AML-193 (cell line): ENCODE measurements at places on chromosomes 1 and 21.

DNA sequence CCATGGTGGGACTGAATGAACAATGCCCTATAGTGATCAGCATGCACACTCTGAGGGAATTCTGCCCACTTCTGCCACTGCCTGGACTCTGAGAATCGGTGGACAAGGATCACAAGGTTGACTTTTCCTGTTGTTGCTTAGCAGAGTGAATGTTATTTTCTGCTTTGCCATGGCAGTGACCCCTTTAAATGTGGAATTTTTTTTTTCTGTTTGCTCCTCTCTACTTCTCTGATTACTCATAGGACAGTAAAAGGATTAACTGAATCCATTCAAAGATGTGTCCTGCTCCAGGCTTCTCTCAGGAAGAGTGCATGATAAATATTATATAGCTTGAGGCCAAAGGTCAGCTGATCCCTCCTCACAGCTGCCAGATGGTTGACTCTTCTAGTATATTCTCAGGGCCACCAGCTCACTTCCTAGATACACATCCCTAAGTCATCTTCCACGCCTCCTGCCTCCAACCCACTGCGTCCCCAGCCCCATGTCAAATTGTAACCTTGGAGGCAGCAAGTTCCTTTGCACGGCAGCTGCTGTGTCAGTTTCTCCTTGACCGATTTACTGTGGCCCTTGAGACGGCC lies 74.0 kb upstream of the RALGPS2 start:
- DNase-seq, result no peak

GRCh38 chr1:243420016-243420945 lies 164.4 kb downstream of the SDCCAG8 start:
- DNase-seq, result no peak

GRCh38 chr1:100415498-100415778 lies 63.1 kb downstream of the CDC14A start:
- no peak for DNase-seq

- DNase-seq, result no peak
Observed at GRCh38 chr1:154837672-154838171, 32.4 kb downstream of the KCNN3 start.

- no peak for DNase-seq
Observed at GRCh38 chr1:19940486-19941205, 17.2 kb upstream of the PLA2G2E start.

DNA sequence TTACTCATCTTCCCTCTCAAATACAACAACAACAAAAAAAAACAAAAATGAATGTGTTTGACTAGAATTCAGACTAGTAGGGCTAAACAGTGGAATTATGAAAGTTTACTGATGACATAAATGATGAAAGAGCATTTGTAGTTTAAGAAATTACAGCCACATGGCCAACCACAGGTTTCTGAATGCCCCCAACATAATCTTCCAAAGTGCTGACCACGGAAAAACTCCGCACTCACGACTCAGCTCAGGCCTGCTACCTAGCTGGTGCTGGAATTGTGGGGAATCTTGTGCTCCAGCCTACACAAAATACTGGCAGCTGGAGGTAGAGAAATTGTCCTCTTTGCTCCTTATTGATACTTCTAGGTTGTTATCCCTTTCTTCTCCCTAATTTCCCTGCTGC lies 23.6 kb upstream of the TBX15 start:
- DNase-seq, result no peak

DNA sequence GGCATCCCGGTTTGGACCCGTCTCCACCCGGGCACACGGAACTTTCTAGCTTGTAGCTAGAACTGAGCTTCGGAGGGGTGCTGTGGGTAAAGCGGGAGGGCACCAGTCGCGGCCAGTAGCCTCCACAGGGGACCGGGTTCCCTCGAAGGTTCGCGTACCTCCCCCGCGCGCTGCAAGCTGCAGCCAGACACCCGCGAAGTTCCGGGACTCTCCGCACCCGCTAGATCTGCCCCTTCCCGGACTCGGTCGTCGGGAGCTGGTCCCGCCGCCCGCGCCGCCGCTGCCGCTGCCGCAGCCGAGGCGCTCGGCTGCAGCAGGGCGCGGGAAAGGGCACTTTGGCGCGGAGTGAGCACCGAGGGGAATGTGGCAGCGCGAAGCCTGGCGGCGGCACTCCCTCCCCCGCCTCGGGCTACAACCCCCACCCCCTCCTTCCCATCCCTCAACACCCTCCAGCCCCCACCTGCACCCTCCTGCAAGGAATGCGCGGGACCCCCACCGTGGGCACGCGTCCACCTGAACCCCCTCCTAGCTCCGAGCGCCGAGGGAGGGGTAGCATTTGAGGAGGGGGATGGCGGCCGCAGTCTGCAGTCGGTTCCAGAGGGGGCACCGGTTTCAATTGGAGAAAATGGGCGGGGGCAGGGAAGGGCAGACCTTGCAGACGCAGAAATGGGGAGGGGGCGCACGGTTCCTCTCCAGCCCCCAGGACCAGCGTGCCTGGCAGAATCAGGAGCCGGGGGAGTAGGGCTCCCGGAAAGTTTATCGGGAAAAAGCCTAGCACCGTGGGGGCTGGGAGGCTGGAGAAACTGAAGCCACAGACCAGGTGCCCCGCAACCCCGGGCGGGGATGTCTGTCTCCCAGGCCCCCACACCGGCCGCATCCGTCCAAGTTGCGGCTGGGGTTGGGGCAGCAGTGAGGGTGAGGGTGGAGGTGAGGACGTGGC lies 968 bp downstream of the CSMD2 start:
- no peak for DNase-seq

- peak; percentile 53 for DNase-seq
Observed at GRCh38 chr1:181135815-181136737, 47.6 kb downstream of the IER5 start.

DNA sequence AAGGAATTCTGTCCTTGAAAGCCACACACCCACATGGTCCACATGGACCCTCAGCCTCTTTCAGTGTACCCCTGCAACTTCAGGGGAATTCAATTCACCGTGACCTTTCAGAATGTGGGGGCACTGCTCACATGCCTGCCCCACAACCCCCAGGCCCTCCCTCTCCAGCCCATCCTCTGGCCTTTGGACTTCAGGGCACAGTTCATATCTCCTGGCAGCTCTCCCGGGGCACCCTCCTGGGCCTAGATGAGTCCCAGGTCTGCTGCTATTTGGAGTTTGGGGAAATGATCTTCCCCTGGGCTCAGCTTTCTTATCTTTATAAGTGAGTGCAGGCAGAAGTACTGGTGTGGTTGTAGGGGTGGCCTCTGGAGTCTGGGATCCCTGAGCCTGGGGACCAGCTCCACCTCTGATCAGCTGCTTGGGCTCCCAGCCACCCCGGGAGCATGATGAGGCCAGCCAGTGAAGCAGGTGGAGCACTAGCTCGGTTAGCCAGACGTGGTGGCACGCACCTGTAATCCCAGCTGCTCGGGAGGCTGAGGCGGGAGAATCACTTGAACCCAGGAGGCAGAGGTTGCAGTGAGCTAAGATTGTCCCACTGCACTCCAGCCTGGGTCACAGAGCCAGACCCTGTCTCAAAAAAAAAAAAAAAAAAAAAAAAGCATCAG lies 15.8 kb downstream of the C1orf167 start:
- DNase-seq, result no peak

- DNase-seq, result no peak
Observed at GRCh38 chr21:37797403-37797802, 118.9 kb downstream of the KCNJ6 start.

- DNase-seq, result no peak
Observed at GRCh38 chr1:66240491-66241484, 293.2 kb upstream of the SGIP1 start.

DNA sequence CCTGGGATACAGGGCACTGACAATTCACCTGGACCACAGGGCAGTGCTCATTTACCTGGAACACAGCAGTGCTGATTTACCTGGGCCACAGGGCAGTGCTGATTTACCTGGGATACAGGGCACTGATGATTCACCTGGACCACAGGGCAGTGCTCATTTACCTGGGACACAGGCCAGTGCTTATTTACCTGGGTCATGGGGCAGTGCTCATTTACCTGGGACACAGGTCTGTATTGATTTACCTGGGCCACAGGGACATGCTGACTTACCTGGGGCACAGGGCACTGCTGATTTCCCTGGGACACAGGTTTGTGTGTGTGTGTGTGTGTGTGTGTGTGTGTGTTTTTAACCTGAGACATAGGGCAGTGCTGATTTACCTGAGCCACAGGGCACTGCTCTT lies 261.7 kb downstream of the MATN1 start:
- no peak for DNase-seq

GRCh38 chr1:2290171-2290578 lies 62.1 kb downstream of the SKI start:
- DNase-seq, result peak; percentile 62

- DNase-seq, result no peak
Observed at GRCh38 chr1:94275083-94275482, 37.7 kb upstream of the ARHGAP29 start.

GRCh38 chr1:26826261-26827105 lies at the start of gene ZDHHC18:
ZDHHC18 (plus strand) TSS chr1:26826688; CDS start chr1:26826805, 117 bp downstream.
- DNase-seq, result peak; percentile 15

DNA sequence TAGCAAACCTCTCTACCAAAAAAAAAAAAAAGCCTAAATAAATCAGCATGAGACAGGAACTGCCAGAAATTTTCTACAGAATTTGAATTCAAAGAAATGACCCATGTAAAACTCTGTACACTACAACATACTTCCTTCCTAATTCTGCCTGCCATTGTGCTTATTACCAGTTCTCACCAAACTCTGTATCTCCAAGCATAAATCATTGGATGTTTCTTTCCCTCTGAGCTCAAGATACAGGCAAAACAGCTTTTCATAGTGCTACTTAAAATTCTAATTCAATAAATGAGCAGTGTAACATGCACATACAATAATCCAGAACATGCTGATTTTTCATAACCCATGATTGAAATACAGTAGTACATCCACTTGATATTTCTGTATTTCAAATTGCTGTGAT lies 87.0 kb downstream of the EIF4G3 start:
- DNase-seq, result no peak

DNA sequence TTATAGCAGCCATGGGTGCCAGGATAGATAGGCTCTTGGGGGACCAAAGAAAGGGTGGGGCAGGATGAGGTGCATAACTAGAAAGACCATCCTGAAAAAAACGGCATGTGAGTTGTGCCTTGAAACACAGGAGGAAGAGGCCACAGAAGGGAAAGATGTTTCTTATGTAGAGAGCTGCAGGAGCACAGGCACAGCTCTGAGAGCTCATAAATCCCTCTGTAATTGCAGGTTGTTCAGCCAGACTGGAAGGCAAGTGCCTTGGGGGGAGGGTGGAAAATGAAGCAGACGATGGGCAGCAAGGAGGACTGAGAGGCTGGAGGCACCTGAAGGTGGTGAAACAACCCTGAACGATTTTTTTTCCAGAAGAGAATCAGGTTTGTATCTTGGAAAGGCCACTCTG lies 170.7 kb downstream of the NR5A2 start:
- no peak for DNase-seq

- peak; percentile 13 for DNase-seq
Observed at GRCh38 chr1:204461331-204462228, 33.0 kb downstream of the PIK3C2B start.

DNA sequence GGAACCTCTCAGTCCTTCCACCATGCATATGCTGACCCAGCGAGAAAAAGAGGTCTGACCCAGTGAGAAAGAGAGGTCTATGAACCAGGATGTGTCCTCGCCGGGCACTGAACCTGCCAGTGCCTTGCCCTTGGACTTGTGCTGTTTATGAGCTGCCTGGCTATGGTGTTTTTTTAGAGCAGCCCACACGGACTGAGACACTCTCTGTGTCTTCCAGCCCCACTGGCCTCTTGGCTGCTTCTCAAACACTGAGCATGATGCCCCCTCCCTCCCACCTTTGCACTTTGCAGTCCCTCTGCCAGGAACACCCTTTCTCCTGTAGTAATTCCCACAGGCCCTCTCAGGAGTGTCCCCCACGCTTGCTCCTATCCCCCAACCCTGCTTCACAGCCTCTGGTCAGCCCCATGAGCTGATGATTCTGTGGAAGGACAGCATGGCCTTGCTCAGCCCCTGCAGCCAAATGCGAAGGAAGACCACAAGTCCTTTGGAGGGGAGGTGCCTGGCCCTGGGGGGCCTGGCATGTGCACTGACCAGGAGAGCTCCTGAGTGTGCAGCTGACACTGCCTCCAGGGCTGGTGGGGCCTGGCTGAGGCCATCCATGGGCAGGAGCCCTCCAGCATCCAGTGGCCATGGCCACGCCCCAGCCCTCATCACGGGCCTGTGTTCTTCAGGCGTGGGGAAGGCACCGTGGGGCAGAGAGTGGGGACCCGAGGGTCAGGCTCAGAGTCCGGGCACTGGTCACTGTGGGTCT lies 23.8 kb downstream of the WNT3A start:
- DNase-seq, result no peak

DNA sequence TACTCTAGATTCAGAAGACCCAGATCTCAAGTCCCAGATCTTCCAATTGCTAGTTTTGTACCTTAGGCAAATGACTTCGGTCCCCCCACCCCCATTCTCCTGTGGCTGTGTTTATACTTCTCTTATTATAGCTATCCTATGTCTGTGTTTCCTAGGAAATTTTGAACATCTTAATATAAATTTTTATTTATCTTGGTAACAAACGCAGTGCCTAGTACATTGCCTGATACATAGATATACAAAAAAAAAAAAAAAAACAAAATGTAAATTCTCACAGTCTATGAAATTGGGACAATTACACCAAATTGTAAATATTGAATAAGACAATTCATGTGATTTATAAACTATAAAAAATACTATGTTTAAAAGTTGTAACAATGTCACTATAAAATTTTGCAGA lies 84.1 kb upstream of the SLC44A3 start:
- no peak for DNase-seq

DNA sequence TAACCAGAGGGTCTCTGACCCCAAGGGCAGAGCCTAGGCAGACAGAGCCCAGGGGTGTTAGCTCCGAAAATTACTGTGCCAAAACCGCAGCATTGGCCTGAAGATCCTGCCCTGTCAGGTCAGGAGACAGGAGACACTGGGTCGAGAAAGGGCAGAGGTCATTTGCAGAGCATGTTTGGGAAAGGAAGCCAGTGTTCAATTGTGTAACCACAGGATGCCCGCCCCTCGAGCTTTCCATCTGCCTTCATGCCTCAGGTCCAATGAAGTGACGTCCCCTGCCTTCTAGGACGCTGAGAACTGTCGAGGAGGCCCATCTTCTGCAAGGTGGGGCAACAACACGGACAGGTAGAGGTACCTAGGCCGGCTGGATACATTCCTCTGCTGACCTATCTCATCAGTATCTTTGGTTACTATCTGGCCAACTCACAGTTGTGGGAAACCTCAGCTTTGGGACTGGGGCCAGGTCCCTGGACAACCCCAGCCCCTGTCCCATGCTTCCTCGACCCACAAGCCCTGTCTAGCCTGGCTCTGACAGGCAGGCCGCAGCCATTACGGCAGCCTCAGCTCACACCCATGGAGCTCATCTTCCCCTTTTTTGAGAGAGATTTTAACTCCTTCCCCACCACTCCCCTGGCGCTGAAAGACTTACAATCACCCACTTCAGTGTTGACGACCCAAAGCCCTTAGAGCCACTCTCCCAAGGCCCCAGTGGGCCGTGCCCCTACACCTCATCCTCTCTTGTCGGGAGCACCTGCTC lies 1.3 kb downstream of the ARL8A start:
- DNase-seq, result peak; percentile 60

- peak; percentile 53 for DNase-seq
Observed at GRCh38 chr1:199878823-199879222, 148.7 kb upstream of the NR5A2 start.

- DNase-seq, result no peak
Observed at GRCh38 chr1:86119214-86119764, 37.3 kb downstream of the COL24A1 start.

GRCh38 chr1:9344426-9345200 lies 51.9 kb downstream of the SPSB1 start:
- DNase-seq, result no peak
